ENCODE measurements at places on chromosomes 12 and 14. TPM values are rescaled to one million over a fixed set of nuclear protein-coding genes. Genes with fewer than 3 reads are reported as not detected.

The DUSP6 gene
- 24.6 TPM for total RNA-seq

The SERPINA10 gene
- not detected for total RNA-seq

DNA sequence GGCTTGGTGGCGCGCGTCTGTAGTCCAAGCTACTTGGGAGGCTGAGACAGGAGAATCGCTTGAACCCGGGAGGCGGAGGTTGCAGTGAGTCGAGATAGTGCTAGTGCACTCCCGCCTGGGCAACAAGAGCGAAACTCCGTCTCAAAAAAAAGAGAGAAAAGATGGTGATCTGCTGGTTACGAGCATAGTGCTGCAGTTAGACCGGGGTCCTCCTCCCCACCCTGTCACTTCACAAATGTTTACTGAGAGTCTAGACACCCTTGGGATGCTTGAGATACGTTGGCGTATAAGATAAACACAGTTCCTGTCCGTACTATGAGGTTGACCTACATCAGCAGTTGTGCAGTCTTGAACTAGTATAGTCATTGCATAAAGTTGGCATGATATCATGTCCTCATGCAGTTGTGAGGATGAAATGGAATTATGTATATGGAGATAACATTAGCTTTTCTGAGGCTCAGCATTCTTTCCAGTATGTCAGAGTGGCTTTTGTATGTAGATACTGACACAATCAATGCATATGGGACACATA is 787 bp downstream of the ACAD10 start:
- no peak for DNase-seq

DNA sequence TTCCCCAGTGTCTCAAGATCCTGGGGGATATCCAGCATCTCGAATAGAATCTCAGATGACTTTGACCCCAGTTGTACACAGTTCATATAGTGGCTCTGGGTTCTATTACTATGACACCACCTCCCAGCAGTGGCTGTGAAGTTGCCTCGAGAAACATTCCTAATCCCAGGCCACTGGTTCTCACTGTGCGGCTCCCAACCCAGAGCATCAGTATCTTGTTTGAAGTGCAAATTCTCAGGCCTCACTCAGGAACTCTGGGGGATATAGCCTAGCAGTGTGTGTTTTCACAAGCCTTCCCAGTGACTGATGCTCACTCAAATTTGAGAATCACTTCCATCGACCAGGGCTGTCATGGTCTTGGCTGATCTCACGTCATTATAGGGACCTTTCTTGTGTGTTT is 69.3 kb upstream of the IGF1 start:
- DNase-seq, result no peak

GRCh38 chr14:89013698-89014568 is 189.5 kb downstream of the TTC8 start:
- DNase-seq, result no peak

The CCDC177 gene
- total RNA-seq, result not detected

DNA sequence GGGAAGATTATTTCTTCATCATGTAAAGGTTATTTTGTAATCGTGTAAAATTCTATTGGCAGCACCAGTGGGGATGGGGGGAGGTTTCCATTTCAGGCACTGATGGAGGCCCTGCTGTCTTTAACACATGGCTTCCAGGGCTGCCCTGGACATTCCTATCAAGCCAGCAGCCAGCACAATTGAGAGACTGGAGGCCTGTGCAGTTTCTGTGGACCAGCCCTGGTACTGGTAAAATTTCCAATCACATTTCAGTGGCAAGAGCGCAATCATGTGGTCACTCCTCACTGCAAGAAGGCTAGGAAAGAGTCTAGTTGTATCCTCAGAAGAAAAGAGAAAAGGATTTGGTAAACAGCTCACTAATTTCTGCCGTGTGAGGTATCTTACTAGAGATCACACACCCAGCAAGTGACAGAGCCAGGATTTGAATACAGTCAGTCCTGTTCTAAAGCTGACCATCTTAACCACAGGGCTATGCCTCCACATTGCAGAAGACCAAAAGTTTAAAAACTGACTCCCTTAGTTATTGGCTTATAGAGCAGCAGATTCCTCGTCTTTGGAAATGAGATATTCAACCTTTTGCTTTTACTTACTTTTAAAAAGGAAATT is 179.4 kb upstream of the ARHGAP5 start:
- DNase-seq, result no peak

DNA sequence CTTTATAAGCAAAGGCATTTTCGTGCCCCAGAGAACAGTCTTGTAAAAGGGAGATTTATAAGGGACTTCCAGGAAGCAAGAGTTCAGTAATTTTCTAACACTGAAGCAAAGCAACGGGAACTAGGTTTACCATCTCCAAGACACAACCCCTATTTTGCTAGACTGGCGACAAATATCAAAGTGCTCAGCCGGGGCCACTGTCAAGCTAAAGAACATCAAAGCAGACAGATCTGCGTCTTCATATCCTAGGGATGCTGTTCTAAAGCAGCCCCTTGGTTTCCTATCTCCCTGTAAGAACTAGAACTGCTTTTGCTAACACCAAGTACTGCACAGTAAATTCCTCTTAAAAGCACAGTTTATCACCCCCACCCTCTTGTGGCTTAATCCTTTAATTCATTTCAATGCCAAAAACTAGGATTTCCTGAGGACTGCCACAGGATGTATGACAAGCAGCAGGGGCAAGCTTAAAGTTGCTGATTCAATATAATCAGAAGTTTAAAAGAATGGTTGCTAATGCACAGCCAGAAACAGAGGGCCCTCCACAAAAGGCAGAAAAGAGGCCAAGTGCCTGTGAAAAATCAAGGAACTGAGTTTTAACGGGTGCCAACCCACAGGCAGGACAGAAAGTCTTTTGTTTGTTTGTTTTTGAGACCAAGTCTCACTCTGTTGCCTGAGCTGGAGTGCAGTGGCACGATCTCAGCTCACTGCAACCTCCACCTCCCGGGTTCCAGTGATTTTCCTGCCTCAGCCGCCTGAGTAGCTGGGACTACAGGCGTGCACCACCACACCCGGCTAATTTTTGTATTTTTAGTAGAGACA is 44.0 kb upstream of the ISM2 start:
- no peak for DNase-seq

The PROX2 gene
- not detected for total RNA-seq

DNA sequence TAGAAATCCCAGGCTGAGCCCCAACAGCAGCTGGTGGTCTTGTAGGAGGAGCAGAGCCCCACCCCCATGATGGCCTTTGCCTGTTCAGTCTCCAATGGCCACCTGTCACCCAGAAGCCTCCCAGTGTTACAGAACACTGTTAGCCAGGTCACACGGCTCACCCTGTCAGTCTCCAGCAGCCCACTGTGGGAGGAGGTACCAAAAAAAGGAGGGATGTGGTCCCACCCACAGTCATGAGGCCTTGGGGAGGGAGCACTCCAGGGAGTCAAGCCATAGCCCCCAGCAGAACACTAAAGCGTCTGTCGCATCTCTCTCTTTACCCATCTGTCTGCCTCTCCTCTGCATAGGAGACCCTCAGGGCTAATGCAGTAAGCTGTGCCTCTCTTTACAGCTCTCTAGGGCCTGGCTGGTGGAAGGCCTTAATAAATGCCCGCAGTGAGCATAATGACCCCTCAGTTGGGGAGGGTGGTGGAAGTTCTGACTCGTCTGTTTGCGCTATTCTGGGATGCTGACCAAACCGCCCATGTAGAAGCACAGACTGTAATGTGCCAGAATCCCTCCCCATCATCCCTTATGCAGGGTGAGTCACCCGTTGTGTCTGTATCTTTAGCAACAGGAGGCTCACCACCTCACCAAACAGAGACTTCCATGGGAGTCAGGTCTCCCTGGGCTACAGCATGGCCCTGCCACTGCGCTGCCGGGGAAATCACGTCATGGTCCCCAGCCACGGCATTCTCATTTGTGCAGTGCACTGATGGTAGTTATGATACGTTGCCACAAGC is 14.6 kb downstream of the C14orf132 start:
- DNase-seq, result peak; percentile 52

DNA sequence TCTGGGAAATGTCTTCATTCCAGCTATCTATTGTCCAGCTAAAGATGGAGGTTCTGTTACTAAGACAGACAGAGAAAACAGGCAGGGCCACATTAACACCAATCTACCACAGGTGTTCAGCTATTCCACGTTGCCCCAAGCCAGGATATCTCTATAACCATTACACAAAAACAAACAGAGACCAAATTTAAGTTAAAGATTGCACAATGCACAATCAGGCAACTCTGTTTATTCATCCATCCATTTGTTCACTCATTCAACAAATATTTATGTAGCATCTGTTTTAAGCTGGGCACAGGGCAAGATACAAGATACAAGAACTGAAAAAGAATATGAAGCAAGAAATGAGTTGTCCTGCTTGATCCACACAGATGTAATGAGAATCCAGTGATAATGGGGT is 629.0 kb downstream of the MED13L start:
- no peak for DNase-seq

The KRT74 gene
- 0.47 TPM for total RNA-seq

The PRKAB1 gene
- total RNA-seq, result 15.3 TPM

- no peak for DNase-seq
Measured at GRCh38 chr12:52659395-52659794, 7.4 kb upstream of the KRT2 start.

DNA sequence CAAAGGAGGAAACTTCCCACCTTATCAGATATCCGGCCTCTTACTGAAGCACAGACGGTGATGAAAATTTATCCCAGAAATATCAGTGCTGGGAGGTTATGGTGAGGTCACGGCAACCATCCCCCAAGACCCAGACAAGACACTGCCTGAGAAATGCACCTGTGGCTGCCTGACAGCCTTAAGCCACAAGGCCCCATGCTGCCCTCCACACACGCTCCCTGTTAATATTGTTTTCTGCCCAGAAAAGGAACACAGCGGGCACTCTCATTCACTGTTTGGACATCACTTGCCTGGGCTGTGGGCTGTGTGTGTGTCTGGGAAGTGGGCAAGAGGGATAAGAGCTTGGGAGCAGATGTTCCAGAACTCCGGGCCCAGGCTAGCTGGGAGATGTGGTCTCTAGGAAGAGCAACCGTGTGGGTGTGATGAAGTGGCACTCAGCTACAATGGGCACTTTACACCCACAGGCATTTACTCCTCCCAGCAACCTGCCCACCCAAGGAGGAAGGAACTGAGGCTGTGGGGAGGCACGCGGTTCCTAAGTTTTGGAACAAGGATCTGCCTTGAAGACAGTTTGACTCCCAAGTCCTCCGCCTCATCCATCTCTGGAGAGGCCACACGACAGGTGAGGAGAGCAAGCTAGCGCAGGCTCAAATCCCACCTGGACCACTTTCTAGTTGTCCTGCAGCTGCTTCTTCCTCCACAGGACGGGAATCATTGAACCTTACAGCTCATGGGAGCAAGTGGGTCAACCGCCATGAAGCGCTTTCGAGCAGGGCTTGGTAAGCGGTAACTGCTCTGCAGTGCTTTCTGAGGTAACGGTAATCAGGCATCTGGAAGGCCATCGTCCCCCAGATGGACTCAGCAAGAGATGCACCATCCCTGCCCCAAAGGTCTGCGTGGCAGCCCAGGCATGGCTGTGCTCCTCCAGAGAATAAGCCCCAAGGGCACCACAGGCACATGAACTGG is 91.4 kb downstream of the CHGA start:
- no peak for DNase-seq

- DNase-seq, result no peak
Measured at GRCh38 chr12:130955238-130955816, 1.6 kb downstream of the ADGRD1 start.

DNA sequence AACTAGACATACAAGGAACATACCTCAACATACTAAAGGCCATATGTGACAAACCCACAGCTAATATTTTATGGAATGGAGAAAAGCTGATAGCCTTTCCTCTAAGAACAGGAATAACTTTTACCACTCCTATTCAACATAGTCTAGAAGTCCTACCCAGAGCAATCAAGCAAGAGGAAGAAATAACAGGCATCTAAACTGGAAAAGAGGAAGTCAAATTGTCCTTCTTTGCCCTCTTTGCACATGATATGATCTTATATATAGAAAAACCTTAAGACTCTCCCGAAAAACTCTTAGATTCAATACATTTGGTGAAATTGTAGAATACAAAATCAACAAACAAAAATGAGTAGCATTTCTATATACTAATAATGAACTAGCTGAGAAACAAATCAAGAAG is 110.0 kb downstream of the ATP23 start:
- DNase-seq, result no peak

DNA sequence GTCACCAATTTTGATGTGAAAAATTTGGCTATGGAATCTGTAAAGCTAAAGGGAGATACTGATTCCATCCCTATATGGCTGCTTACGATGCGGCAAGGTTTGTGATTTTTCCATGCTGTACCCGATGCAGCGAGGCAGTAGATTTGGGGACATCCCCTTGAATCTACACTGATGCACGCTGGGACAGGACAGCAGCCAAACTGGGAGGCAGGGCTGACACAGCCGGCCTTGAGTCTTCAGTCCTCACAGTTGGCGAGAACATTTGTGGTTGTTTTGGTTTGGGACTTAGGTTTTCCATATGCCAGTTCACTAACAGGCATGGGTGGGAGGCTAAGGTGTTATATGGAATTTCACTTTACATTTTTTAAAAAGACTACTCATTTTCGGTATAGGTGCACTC is 3.8 kb downstream of the GALNT16 start:
- peak; percentile 63 for DNase-seq

The FAM90A1 gene
- 0.31 TPM for total RNA-seq

GRCh38 chr14:20400965-20401593 is 12.2 kb downstream of the TEP1 start:
- DNase-seq, result no peak

GRCh38 chr14:51578853-51579252 is 72.9 kb upstream of the FRMD6 start:
- DNase-seq, result no peak

The VIPAS39 gene
- 12.2 TPM for total RNA-seq

DNA sequence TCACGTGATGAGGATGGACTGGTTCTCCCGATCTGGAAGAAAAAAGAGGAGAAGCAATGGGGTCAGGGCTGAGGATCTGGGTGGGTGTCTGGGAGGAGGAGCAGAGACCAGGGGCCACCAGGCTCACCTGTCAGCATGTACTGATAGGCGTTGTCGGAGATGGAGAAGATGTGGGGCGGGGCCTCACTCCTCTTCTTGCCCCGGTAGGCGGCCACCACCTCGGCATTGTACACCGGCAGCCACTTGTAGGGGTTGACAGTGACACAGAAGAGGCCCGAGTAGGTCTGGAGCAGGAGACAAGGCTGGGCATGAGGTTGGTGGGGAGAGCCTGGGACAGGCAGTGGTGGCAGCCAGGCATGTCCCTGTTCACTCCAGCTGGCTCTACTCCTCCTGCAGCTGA is 3.0 kb downstream of the MYH6 start:
- DNase-seq, result peak; percentile 18

DNA sequence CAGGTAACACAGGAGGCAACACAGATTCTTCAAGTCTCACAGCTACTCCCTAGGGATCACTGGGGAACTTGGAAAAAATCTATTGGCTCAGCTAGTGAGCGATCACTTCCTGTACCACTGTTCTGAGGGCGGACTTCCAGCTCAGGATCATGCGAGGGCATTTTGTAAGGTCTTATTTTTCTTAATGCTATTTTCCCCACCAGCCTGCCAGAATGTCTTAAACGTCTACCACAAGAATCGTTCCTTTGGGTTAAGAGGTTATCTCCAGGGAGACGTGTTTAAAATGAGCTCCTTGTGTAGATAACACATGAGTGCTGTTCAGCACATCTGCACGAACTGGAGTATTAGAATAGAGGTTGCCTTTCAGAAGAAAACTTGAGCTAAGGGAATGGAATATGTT is 162.6 kb downstream of the ETNK1 start:
- no peak for DNase-seq

- DNase-seq, result no peak
Measured at GRCh38 chr12:110345963-110346362, 57.5 kb downstream of the ANAPC7 start.

All from right cardiac atrium (tissue), 5 donors.